ENCODE measurements at places on chromosomes 6 and 20. TPM values are rescaled to one million over a fixed set of nuclear protein-coding genes. Genes with fewer than 3 reads are reported as not detected.
A peak's percentile ranks its signal among the peaks of the same experiment; 100 is the strongest.

- DNase-seq = no peak
Observed at GRCh38 chr6:31336896-31337496, 20.0 kb downstream of the HLA-B start.

DNA sequence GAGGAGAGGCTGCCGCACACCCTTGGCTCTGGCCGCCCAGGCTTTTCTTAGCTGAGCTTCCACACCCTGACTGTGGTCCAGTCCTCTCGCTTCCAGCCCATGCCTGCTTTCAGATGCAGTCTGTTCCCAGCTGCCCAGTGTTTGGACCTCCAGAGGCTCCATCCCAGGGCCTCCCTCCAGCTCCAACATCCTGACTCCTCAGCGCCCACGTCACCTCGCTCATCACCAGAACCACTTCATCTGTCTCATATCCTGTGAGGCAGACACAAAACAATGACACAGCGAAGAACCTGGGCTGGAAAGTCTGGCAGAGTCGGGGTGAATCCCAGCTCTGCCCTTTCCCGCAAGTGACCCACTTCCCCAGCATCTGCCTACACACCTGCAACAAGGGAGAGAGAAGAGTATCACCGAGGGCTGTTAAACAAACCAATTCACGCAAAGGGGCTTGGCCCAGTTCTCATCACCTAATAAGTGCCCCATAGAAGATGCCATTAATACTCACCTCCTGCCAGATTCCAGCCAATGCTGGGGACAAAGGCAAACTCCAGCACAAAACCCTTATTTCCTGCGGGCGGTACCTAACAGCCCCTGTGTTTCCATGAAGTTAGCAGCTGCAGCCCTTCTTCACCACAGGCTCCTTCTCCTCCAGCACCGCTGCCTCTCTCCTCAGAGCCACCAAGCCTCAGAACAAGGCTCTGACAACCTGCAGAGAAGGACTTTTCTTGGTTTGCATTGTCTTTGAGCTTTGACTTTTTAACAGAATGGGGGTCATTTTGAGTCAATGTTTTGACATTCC, 133.4 kb upstream of the CDH4 start:
- DNase-seq = peak; percentile 69

DNA sequence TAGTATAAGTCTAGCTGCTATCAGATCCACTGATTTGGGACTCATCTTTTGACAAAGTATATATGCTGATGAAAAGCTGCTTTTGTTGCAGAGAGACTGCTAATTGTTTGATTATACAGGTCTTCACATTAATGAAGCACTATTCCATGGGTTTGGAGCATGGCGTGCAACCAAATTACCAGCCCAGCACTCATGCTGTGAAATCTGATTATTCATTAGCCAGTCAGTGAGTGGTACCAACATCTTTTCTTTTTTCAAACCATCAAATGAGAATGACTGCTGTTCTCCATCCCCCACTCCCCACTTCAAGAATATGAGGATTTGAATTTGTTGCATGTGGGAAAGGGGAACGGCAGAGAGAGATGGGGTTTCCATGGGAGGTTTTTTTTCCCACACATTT, 91.3 kb downstream of the ID4 start:
- DNase-seq = no peak

DNA sequence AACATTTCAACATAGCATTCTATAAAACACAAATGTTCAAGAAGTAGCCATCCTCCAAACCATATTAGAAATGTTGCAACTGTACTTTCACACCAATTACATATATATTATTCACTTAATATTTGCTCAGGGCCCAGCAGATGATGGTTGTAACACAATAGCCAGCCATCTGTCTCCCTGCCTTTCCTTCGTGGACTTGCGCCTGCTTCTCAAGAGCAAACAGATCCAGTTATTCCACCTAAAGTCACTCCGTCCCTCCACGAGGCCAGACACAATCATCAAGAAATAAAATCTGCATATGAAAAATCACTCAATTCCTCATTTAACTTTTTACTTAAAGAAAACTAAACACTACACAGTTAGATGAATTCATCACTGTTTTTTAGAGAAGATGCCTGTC, 160.4 kb downstream of the RALGAPA2 start:
- no peak for DNase-seq

DNA sequence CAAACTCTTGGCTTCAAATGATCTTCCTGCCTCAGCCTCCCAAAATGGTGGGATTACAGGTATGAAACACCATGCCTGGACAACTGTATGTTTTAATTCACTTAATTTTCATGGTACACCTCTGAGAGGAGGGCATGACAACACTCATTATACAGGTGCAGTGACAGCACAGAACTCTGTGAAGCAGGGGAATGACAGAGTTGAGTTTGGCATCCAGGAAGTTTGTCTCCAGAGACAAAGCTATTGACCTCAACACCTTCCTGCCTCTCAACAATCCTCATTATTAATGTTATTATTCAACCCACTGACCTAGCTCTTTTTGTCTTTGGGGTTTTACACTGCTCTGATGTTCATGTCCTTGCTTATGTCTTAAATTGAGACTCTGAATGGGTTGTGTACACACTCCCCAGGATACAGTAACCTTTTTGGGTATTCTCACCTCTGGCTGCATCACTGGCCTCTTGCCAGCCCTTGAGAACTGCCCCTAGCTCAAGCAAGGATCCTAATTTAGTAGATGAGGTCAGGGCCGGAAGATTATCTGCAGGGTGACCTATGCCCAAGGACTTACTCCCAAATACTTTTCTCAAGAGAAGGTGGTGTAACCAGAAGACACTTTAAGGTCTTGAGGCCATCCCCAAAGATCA, 13.0 kb upstream of the IER3 start:
- no peak for DNase-seq

GRCh38 chr20:59703046-59703445, 98.7 kb downstream of the PHACTR3 start:
- no peak for DNase-seq

Gene CCM2L
- not detected for total RNA-seq

Gene KCNK16
- total RNA-seq = not detected

DNA sequence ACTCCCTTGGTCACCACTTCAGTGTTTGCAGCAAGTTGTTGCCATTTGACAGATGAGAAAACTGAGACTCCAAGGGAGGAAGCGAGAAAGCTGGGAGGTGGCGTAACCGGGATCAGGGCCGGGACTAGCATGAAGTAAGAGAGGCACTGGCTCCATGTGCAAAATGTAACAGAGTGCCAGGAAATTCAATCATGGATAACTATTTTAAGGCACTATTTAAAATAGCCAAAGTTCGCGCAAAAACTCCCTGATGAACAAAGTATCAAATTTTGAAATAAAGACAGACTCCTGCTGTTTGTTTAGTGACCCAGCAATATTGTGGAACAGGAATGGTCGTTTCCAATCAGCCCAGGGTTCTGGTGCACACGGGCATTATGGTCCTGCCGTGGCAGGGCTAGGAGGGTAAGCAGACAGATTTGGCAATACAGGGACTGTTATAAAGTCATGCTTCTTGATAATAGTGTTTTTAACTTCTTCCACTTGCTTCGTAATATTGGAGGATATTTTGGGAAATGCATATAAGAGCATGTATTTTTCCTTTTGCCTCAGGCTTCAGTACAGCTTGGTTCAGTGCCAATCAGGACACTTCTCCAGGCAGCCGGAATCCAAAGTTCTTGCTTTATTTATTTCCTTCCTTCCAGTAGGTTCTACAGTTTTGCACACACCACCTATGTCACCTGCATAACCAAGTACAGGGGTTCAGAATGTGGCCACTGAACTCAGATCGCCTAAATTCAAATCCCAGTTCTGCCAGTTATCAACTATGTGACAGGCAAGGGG, 141.6 kb downstream of the EYA2 start:
- no peak for DNase-seq

- DNase-seq = peak; percentile 44
Observed at GRCh38 chr6:85923013-85923430, 280.3 kb upstream of the SYNCRIP start.

Gene BIRC7
- total RNA-seq = not detected

DNA sequence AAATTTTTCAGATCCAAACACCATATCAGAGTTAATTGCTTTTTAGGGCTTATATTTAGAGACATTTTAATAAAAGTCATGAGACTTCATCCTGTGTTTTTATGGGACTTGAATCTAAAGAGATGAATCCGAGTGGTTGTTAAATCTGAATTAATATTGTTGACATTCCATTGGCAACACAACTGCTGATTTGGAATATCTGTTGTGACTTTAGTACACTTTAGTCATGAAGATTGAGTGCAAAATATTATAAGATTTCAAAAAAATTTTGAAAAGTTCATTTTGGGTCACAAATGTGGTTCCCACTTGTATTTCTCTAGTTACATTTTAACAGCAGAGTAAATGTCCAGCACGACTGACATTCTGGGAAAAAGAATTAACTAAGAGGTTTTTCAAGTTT, 442.7 kb upstream of the HSF2 start:
- no peak for DNase-seq
